ENCODE measurements at places on chromosomes 12 and 14.

GRCh38 chr12:70317781-70318180 lies 48.3 kb upstream of the KCNMB4 start:
- DNase-seq, result no peak

DNA sequence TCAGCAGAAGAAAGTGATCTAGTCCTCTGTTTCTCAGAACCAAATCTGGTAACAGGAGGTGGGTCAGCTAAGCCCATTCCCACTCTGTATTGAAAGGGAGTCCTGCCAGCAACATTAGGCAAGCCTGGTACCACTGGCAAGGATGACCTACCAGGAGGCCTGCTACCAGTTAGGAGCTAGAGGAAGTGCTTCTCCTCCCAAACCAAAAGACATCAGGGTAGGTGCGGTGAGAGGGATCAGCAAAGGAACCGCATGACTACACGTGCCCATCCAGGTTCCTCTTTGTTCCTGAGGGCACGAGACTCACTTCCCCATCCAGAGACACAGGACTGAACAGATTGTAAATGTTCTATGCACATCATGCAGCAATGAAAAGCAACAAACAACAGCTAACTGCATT lies 2.8 kb downstream of the KLRC4 start:
- no peak for DNase-seq

GRCh38 chr12:48858043-48858442 lies 6.1 kb upstream of the DDX23 start:
- DNase-seq, result no peak

DNA sequence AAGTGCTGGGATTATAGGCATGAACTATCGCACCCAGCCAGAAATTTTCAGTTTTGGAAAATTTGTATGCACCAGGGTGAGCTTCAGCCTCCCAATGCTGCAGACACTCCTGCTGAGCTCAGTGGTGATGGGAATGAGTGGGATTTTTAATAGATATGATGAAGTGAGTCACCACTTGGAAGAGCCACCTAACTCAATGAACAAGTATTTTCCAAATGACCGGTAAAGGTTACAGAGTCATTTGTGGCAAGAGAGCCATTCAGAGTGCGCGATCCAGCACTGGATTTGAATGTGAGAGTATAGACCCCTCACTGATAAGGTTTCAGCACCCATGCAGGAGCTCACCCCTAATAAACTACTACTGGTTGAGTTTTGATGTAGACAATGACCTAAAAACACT lies 100.7 kb downstream of the PPP2R5C start:
- no peak for DNase-seq

DNA sequence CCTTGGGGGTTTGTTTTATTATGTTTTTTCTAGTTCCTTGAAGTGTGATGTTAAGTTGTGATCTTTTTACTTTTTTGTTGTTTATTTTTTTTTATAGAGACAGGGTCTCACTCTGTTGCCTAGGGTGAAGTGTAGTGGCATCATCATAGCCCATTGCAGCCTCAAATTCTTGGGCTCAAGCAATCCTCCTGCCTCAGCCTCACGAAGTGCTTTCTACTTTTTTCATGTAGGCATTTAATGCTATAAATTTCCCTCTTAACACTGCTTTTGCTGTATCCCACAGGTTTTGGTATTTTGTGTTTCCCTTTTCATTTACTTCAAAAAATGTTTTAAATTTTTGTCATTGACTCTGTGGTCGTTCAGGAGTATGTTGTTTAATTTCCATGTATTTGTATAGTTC lies 26.6 kb upstream of the PRPF39 start:
- no peak for DNase-seq

DNA sequence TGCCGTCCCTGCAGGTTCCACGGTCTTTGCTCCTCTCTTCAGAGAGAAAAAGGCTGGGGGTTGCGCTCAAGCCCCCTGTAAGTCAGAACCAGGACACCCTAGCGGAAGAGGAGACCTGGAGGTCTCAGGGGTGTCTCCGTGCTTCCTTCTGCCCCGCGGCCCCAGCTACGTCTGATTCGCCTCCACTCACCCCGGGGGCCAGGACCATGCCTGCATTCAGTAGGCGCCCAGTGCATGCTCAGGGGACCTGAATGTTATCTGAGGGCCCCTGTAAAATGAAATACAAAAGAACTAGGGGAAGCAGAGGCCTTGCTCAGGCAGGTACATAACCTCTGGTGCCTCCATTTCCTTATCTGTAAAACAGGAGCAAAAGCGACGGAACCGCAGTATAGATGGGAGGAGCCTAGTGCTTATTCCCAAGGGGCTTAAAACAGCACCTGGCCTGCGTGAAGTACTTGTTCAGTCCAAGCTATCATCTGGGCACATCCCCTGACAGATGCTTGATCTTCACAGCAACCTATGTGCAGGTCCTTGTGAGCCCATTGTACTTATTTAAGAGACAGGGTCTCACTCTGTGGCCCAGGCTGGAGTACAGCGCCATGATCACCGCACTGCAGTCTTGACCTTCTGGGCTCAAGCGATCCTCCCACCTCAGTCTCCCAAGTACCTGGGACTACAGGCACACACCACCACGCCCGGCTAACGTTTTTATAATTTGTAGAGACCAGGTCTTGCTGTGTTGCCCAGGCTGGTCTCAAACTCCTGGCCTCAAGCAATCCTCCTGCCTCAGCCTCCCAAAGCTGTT lies 110.3 kb upstream of the NCOR2 start:
- DNase-seq, result no peak

All from right renal pelvis (tissue), 4 donors.